ENCODE measurements at places on chromosomes 16 and 17.
A peak's percentile ranks its signal among the peaks of the same experiment; 100 is the strongest.

GRCh38 chr17:75159196-75160031 lies 5.1 kb upstream of the JPT1 start:
- no peak for DNase-seq

DNA sequence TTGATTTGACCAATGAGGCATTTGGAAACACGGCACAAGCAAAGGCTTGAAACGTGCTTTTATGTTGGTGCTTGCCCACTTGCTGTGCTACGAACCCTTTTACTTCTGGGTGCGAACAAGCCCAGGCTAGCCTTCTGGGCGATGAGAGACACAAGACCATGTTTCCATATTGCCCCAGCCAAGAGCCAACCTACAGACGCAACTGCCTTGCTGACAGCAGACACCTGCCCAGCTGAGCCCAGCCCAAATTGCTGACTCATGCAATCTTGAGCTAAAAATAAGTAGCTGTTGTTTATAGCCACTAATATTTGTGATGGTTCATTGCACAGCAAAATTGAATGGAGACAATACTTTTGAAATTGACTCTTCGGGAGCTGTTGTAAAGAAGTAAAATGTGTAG lies 464.5 kb downstream of the WWOX start:
- DNase-seq, result no peak

DNA sequence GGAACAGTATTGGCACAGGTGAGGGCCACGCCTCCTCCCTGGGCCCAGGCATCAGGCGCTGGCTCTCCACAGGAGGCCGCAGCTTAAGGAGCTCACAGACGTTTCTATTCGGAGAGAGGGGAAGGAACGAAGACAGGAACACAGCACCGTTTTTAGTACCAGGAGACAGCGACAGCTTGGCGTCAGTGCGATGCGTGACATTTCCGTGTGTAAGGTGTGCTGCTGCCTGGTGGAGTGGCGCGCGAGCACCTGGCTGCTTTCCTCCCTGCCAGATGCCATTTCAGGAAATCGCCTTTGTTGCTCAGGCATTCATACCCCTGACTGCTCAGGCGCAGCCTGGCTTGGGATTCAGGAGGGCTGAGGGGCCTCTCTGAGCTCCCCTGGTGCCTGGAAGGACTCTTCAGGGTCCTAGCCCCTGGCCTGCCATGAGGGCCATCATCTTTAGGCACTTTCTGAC lies 367.5 kb downstream of the CPPED1 start:
- no peak for DNase-seq

DNA sequence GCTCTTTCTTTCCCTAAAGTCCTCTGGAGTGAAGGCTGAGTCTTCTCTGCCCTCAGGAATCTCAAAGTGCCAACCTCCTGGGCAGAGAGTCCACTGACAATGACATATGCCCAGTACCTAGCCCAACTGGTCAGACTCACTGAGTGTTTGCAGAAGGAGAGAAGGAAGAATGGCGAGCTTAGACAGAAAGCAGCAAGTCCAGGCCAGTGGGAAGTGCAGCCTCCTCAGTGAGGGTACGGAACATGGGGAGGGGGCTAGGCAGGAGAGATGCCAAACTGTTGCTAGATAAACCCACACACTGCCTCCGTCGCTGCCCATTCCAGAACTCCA lies 678 bp downstream of the EXOC7 start:
- no peak for DNase-seq

- DNase-seq, result no peak
Measured at GRCh38 chr16:74186561-74186971, 110.0 kb upstream of the PSMD7 start.

DNA sequence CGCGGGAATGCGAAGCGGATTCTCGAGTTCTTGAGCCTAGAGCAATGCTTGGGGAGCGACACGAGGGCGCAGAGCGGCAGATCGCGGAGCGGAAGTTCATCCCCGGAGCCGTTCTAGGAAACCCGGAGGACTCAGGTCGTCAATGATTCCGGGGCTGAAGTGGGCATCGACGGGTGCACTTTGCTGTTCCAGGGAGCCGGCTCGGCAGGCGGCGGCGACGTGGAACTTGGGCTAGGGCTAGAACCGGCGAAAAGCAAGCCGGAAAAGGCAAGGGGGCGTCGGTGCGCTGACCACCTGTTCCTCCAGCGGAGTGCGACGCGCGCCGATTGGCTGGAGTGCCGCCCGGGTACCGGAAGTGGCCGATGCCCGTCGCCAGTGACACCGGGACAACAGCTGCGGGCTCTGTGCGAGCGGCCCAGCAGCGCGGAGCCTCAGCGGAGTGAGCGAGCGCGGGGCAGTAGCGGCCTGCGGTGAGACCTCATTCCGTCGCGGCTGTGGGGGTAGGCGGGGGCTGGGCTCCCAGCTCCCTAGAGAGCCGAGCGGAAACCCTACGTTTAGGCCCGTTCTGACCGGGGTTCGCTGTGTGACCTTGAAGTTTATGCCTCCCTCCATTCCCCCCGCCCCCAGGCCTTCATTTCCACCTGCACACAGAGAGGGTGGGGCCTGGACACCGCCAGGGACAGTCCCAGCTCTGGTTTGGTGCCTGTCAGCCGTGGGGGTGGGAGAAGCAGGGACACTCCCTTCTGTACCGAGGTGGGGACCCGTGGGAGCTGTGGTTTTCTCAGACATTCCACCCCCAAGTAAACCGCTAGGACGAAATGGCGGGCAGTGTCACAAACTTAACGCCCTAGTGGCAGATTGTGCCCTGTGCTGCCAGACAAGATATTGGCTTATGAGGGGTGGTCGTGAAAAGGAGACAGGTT lies at the start of gene ZFP3:
Gene ZFP3, plus strand, starts transcription at position 362 of the 923 bp plus-strand sequence. CDS start 13,038 bp downstream, outside the sequence.
- DNase-seq, result peak; percentile 88

- peak; percentile 12 for DNase-seq
Measured at GRCh38 chr16:55389426-55390073, 65.5 kb downstream of the IRX6 start.

DNA sequence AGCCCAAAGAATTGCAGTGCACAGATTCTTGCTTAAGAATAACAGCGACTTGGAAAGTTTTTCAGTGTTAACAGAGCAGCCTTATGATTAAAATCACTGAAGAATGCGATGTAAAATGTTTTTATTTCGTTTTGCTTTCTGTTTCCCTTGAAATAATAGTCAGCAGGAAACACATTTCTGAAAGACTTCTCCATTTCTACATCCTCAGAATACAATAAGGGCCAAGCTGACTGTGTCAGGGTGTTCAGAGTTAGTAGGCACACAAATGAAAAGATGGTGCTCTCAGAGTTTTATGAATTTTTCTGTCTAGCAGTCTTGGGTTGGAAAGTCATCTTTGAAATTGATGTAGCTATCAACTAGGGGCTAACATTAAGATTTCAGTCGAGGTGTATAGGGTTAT lies 582.9 kb upstream of the RBFOX1 start:
- DNase-seq, result no peak

DNA sequence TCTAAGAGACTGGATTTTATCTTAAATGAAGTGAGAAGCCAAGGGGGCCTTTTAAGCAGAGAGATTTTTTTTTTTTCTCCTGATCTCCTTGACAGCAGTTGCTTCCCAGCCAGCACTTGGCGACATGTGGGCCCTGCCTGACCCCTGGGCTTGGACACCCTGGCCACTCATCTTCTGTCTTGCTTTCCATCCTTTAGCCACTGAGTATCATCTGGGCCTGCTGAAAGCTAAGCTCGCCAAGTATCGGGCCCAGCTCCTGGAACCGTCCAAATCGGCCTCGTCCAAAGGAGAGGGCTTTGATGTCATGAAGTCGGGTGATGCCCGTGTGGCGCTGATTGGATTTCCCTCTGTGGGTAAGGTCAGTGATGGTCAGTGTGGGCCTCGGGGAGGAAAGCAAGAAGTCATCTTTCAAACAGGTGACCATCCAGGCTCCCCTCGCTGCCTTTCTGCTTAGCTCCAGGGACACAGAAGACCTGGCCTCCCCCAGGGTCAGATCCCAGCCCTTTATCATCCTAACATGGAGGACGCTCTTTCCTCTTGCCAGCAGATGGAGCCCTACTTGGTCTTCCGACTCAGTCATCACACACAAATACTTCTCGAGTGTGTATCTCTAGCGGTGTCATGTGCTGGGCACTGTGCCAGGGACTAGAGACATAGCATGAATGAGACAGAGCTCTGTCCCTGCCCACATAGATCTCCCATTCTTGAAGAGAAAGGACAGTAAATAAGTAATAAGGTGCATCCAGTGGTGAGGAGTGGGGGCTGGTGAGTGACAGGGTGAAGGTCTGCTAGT lies 6.1 kb downstream of the DRG2 start:
- peak; percentile 37 for DNase-seq

DNA sequence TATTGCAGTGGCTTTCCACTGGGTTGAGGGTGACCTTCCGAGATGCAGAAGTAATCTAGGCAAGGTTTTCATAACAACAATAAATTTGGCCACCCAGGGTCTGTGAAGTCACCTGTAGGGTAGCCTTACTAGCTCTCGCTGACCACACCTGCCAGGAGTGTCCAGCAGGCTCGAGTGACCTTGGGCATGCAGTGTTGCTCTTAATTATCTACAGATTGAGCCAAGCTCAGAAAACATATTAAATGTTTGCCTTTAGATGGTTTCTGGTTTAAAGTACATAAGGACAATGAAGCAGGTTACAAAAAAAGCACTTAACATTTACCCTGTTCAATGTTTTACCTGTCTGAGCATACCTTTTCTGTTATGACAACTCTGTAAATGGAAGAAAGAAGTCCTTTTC lies 1.8 kb downstream of the TBC1D24 start:
- no peak for DNase-seq

DNA sequence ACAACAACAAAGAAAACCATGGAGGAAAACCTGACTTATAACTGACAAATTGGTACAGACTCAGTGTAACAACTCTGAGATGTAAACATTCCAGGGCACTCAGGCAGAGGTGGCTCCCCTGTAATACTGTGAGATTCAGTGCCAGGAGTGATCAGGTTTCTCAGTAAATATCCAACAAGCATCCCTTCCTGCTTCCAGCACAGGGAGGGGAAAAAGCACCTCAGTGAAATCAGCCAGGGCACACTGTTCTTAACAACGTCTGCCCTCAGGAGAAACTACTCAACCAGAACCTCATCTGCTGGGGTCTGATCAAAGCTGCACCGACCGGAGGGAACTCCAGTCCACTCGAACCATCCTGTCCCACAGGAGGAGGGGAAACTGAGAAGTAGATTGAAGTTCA lies 52.3 kb downstream of the AMFR start:
- DNase-seq, result no peak

GRCh38 chr17:41816637-41817320 lies 4.0 kb downstream of the FKBP10 start:
- DNase-seq, result no peak

GRCh38 chr17:42409523-42410318 lies 13.3 kb downstream of the CAVIN1 start:
- DNase-seq, result no peak

- DNase-seq, result no peak
Measured at GRCh38 chr16:31006086-31006385, 4.4 kb downstream of the STX1B start.

GRCh38 chr17:61384354-61384691 lies 15.3 kb upstream of the TBX2 start:
- no peak for DNase-seq

DNA sequence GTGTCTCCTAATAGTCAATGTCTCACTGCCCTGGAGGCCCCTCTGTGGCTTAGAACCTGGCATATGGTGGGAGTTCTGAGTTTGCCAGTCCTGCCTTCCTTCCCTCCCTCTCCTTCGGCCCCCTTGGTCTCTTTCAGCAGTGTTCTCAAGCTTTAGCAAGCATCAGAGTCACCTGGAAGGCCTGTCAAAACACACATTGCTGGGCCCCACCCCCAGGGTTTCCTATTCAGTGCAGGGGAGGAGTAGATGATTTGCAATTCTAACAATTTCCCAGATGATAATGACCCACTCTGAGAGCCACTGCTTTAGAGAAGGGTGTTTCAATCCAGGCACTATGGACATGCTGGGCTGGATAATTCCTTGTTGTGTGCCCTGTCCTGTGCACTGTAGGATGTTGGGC lies 26.4 kb upstream of the TMEM220 start:
- no peak for DNase-seq

DNA sequence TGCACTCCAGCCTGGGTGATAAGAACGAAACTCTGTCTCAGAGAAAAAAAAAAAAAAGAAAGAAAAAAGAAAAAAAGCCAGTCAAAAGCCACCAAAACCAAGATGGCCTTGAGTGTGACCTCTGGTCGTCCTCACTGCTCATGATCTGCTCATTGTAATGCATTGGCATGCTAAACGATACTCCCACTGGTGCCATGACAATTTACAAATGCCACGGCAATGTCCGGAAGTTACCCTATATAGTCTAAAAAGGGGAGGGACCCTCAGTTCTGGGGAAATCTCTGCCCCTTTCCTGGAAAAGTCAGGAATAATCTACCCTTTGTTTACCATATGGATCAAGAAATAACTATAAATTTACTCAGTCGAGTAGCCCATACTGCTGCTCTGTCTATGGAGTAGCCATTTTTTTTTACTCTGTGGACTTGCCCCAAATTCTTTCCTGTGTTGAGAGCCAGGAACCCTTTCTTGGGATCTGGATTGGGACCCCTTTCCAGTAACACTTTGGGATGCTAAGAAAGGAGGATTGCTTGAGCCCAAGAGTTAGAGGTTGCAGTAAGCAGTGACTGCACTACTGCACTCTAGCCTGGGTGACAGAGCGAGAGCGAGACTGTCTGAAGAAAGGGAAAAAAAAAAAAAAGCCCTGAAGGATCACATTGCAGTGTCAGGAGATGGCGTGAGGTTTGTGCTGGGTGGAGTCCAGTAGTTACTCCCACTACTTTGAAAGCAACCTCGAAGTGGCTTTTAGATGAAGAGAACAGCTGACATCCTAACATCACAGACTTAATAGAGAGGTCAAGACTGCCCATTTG lies 3.7 kb upstream of the TMEM231 start:
- no peak for DNase-seq

GRCh38 chr16:21524068-21524751 lies 75.2 kb upstream of the METTL9 start:
- DNase-seq, result no peak

- DNase-seq, result peak; percentile 33
Measured at GRCh38 chr17:62911114-62911513, 54.9 kb upstream of the TANC2 start.

GRCh38 chr16:13146829-13147228 lies 245.4 kb downstream of the SHISA9 start:
- DNase-seq, result no peak

All from Ammon's horn (tissue), 1 donor.